ENCODE measurements at places on chromosomes 3 and 15.
A peak's percentile ranks its signal among the peaks of the same experiment; 100 is the strongest.

DNA sequence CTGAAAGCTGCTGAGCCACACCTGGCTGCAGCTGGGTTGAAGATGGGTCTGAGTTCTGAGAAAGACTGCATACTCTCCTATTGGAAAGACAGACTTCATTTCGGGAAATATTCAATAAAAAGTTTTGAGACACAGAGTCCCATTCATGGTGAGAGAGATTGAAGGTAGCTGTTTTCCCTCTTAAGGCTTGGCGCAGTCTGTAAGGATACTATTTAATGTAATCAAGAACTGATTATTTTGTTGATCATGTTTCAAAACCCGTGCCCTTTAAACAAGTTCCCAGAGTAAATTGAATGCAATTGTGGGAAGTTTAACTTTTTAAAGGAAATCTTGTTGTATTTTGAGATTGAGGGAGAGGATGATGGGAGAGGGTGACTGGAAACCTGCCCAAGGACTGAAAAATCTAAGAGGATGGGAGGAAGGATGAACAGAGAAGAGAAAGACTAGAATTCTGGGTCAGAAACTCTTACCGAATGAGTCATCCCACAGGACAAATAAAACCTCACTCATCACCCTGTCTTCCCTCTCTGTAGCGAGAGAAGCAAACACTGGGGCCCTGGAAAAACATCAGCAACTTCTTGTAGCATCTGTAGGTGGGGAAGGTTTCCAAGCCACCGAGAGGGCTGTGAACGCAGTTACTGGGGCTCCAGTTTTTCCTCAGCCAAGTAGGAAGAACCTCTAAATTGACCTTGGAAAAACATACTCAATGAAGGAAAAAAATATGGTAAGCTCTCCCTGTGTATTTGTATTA is 193.2 kb upstream of the TPRG1 start:
- DNase-seq: peak; percentile 26

DNA sequence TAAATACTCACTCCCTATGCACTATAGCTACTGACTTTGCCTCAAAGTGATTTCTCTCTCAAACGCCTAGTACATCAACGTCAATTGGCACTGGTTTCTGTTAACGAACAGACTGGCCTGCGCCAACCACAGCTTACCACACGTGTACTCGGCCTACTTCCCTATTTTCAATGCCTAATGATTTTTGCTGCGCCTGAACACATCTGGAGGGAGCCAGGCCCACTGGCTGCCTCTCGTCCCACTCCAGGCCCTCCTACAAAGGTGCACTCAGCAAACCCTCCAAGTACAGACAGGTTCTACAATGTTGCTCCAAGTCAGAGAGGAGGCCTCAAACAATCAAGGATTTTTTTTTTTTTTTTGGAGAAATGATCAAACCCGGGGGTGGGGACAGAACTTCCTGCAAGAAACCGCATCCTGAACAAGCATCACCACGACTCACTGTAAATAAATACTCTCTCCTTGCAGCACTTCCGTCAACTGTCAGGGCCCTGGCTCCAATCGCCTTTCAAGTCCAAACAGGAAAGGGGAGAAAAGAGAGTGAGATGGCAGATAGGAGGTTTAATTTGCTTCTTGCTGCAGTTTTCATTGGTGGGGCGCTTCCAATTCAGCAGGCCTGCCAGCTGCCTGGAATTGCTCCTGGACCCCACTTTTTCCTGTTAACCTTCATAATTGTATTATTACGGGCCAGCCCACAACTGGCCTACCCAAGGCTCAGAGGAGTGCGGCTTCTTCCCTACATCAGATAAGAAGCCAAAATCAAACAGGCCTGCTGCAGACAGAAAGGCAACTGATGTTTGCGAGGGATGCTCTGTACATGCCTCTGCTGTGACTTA is 139.3 kb downstream of the FOXP1 start:
- DNase-seq: peak; percentile 76

DNA sequence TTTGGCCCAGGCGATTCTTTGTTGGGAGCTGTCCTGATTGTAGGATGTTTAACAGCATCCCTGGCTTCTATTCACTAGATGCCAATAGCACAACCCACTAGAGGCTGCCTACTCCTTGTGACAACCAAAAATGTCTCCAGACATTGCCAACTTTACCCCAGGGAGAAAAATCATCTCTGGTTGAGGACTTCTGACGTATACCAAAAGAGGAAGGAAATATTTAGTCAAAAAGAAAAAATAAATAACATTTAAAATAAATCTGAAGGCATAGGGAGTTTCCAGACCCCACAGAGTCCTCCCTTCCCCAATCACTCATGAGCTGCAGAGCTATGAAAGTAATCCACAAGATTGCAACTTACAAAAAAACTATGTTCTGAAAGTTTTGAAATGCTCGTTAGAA is 61.0 kb downstream of the MECOM start:
- DNase-seq: no peak

GRCh38 chr3:106176734-106177133 is 307.9 kb upstream of the CBLB start:
- no peak for DNase-seq

DNA sequence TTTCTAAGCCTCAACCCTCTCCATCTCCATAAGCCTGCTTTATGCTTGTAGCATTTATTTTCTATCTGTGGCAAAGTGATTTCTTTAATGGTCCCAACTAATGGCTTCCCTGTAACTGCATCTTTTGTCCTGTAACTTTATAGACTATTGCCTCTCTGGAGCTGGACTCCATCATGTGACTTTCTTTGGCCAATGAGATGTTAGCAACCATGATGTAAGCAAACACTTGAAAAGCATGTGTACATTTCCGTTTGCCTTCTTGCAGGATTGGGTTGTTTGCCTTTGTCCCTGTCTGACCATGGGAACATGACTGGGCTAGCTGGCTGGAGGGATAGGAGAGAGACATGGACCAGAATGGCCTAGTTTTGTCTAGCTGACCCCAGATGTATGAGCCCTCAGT is 106.0 kb upstream of the LRIG1 start:
- no peak for DNase-seq

DNA sequence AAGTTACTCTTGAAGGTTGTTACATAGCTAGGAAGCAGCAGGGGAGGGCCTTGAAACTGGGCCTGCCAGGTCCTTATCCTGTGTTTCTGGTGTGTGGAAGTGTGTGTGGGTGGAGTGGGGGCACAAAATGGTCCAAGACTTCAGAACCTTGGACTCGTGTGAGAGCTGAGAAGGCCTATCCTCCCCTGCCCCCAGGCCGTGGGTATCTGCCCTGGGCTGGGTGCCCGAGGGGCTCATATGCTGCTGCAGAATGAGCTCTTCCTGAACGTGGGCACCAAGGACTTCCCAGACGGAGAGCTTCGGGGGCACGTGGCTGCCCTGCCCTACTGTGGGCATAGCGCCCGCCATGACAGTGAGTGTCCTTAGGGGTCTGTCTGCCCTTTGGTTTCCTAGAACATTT is 4.5 kb downstream of the CHRD start:
- DNase-seq: no peak

DNA sequence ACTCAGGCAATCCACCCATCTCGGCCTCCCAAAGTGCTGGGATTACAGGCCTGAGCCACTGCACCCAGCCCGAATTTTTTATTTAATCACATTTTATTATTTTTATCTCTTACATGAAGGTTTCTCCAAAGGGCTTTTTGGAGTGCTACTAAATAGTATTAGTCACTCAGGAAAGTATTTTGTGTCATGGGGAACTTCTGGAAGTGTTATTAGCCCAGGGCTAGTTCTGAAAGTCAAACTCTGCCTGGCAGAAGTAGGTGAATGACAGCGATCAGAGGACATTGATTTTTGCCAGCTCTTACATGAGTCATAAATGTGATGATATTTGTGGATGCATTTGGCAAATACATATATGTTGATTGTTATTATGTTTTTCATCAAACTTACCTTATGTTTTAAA is 48.7 kb downstream of the ZPLD1 start:
- DNase-seq: no peak

GRCh38 chr3:155334914-155335723 is 41.6 kb upstream of the STRIT1 start:
- no peak for DNase-seq

GRCh38 chr15:23565395-23566070 is at the start of gene MKRN3:
TSS of gene MKRN3 (plus strand) at chr15:23565674. CDS start at chr15:23565783, 109 bp downstream.
- DNase-seq: peak; percentile 89

- DNase-seq: peak; percentile 34
These were observed 9.8 kb downstream of the SELENOS start for GRCh38 chr15:101267320-101268104.

- DNase-seq: no peak
These were observed 5.6 kb upstream of the ATP8B4 start for GRCh38 chr15:50124631-50125030.

GRCh38 chr3:56121716-56122115 is 346.6 kb downstream of the ERC2 start:
- no peak for DNase-seq

GRCh38 chr3:40324621-40325020 is 15.1 kb downstream of the EIF1B start:
- DNase-seq: no peak

GRCh38 chr3:65751123-65751700 is 287.5 kb downstream of the MAGI1 start:
- DNase-seq: peak; percentile 4

DNA sequence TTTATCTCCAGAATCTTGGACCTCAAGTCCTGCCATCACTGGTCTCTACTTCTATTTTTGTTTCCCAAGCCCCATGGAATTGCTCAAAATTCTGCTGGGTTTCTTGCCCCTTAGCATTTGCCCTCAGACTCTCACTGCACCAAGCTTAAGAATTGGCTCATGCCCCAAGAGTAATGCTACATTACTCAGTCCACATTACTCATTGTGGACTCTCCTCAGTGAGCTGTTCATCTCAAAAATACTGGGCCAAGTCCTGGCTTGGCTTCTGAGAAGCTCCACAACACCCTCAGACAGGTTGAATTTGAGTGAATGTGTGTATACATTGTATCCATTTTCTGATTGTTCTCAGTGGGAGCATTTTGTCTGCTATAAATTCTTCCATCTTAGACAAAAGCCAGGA is 364.4 kb upstream of the ARHGEF26 start:
- DNase-seq: no peak

GRCh38 chr3:95462161-95462560 is 1352.2 kb upstream of the EPHA6 start:
- no peak for DNase-seq

GRCh38 chr3:151962912-151963311 is 89.5 kb downstream of the SUCNR1 start:
- no peak for DNase-seq

GRCh38 chr3:194777729-194778128 is 92.0 kb downstream of the FAM43A start:
- no peak for DNase-seq

GRCh38 chr15:50017522-50017921 is 101.5 kb downstream of the ATP8B4 start:
- DNase-seq: no peak

DNA sequence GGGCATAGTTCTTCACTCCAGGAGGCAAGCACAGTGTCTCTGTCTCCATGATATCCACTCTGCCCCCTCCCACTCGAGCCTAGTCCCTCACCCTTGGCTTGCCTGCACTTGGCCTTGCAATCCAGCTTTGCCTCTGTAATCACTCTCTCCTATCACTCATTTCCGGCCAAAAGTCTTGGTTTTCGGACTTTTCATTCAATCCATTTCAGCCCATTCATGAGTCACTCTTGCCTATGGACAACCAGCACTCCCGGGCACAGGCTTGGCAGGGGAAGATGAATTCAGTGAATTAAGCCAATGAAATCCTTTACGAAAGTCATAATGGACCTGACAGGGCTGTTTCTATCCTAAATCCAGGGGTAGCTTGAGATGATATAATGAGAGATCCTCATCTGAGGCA is 21.7 kb downstream of the DAZL start:
- DNase-seq: no peak

GRCh38 chr3:28348265-28348628 is 274 bp upstream of the ZCWPW2 start:
- DNase-seq: no peak

DNA sequence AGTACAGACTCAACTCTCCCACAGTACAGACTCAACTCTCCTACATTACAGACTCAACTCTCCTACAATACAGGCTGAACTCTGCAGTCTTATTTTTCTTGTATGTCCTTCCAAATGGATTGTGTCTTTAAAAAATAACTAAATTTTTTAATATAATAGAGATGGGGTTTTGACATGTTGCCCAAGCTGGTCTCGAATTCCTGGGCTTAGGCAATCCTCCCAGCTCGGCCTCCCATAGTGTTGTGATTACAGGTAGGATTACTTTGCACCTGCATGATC is 31.2 kb upstream of the UBXN7 start:
- no peak for DNase-seq

GRCh38 chr3:191235331-191236314 is 36.6 kb downstream of the OSTN start:
- DNase-seq: peak; percentile 54

DNA sequence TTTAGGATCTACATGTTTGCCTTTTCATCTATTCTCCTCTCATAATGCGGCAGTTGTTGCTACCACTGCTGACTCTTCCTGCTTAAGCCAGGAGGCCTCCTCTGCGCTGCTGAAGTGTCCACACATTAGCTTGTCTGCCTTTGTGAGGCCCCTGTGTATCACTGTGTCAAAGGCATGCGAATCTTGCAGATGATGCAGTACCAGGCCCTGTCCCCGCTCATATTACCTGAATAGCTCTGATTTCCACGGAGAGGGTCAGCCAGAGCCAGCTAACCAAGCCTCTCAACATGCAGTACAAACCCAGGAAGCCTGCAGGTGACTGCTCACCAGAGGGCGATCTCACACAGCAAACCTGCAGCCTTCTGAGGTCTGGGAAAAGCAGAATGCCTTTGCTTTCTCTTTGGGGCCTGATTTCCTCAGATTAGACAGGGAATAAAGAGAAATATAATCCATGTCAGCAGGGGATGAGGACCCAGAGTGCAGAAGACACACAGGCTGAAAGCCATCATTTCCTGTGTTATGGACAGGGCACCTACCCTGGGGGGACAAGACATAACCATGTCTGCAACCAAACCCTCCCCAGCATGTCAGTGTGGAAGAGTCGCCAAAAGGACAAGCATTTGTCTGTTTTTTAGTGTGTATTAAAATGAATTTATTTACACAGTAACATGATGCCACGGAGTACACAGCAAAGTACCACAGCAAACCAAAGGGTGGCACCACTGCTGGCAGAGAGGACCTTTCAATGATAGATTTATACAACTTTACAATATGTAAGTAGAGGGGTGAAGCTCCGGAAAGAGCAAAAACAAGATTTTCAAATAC is 36.8 kb upstream of the TSPAN3 start:
- peak; percentile 36 for DNase-seq

DNA sequence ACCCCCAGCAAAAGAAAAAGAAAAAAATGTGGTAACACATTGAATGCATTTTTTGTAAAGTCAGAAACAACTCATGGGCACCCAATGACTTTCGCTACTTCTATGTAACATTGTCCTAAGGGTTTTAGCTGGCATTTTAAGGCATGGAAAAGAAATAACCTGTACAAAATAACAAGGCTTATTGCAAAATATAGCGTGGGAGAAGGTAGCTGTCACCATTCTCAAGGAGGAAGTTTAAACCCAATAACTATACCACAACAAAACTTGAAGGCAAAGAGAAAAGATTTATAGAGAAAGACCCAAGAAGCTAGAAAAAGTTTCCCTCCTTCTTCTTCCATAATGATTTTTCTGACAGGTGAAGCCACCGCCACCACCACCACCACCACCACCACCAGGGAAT is 55.7 kb upstream of the ACP3 start:
- no peak for DNase-seq
